Stimulated activated CD8-positive, alpha-beta memory T cell treated with anti-CD3 and anti-CD28 coated beads, Interleukin-4, amount 100 ng/mL, for 1 hour (primary cell): ENCODE measurements at places on chromosomes 6 and 20.

- no peak for DNase-seq
Observed at GRCh38 chr20:48864254-48864653, 36.5 kb upstream of the PREX1 start.

DNA sequence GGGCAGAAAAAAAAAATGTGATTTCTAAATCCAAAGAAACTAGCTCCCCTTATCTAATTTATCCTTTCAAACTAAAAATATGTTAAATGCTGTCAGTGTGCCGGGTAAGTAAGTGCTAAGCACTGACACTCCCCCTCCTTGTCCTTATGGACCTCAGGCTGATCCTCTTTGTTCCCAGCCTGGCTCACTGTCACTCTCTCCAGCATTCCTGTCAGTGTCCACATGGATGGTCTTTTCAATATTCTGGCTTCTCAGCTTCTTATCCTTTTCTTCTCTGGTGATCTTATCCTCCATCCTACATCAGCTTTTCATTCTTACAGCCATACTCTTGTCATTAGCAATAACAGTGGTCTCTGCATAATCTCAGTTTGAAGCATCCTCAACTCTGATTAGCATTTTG is 55.0 kb downstream of the BCKDHB start:
- DNase-seq, result no peak

DNA sequence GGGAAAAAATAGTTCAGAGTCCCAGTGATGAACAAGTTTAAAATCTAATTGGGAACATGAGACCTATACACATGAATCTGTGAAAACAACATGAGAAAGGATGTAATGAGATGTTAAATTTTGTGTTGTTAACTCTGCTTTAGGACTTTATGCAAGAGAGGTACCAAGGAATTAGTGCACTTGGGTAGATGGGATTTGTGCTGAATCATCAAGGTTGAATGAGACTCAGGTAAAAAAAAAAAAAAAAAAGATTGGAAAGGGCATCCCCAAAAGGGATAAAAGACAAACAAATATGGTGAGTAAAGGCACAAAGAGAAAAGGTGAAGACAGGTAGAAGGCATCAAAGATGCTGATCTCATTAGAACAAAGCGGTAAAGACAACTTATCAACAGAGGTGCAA is 644.4 kb downstream of the CBLN4 start:
- no peak for DNase-seq

GRCh38 chr6:148535976-148536375 is 193.3 kb downstream of the SASH1 start:
- DNase-seq, result no peak

DNA sequence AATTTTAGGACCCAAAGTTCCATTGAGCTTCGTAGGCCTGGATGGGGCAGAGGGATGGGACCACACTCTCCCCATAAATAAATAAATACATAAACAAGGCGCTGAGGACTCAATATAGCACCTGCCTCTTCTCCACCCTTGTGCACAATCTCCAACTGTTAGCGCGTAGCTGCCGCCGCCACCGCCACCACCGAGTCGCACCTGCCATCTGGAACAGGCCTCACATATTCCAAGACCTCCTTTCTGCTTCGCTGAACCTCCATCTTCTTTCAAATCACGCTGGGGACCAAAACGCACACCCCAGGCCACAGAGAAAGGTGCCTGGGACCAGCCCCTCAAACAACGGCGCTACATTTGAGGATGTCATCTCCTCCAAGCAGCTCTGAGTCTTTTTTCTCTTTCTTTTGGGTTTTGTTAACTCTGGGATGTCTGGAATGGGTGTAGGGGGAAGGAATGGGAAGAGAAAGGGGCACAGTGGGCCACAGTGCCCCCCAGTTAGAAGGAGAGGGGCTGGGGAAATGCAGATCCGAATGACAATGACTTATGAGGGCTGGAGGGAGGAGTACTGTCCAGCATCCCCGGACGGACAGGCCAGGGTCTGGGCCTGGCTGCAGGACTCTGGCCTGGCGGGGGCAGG is 49.7 kb downstream of the NOL4L start:
- no peak for DNase-seq

DNA sequence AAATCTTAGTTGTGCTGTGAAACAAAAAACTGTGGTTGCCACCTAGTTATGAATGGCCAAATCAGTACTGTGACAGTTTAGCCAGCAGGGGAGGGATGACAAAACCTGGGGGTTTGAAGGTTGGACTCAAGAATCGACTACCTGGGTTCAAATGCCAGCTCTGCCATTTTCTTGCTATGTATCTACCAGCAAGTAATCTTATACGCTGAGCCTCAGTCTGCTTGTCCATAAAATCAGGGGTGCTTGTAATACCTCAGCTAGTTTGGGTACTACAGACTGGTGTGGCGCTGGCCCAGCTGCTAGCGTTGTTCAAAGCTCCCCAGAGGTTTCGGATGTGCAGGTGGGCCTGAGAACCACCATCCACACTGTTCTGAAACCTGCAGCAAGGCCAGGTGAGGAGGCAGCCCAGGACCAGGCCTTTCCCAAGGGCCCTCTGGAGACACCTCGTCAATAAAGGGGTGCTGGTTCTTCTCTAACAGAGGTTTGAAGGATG is 40.4 kb downstream of the TRAM2 start:
- DNase-seq, result no peak

DNA sequence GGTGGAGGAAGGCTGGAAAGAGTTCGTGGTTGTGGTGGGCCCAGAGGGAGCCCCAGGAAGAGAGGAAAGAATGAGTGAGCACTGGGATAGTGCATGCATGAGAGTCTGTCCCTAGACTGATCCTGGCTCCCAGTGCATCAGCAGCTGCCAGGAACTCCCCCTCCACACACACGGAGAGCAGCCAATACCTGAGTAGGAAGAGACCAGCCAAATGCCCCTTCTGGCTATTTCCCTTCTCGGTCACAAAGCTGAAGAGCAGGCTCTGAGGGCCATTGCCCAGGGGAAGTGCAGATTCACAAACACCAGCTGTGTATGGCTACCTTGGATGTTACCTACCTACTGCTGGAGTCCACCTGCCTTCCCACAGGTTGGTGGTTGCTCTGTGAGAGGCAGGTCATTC is 45.1 kb downstream of the GABRR2 start:
- no peak for DNase-seq

- DNase-seq, result no peak
Observed at GRCh38 chr20:859751-860231, 26.3 kb downstream of the FAM110A start.

- no peak for DNase-seq
Observed at GRCh38 chr20:46107061-46107460, 11.1 kb upstream of the CD40 start.

DNA sequence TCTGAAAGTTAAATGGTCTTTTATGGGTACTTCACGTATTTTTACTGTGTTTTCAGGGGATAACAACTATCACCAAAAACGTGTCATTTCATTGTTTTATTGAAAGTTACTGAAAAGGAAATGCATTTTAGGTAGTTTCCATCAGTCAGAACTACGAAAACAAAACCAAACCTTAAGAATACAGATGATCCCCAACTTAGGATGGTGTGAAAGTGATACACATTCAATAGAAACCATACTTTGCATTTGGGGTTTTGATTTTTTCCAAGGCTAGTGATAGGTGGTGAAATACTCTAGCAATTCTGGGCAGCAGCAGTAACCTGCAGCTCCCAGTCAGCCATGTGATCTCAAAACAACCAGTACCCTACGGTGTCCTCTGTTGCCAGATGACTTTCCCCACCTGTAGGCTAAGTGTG is 25.9 kb upstream of the EFHC1 start:
- DNase-seq, result no peak

- DNase-seq, result no peak
Observed at GRCh38 chr6:94323853-94324252, 904.5 kb upstream of the EPHA7 start.

- DNase-seq, result no peak
Observed at GRCh38 chr6:1972962-1973361, 272.4 kb downstream of the GMDS start.

DNA sequence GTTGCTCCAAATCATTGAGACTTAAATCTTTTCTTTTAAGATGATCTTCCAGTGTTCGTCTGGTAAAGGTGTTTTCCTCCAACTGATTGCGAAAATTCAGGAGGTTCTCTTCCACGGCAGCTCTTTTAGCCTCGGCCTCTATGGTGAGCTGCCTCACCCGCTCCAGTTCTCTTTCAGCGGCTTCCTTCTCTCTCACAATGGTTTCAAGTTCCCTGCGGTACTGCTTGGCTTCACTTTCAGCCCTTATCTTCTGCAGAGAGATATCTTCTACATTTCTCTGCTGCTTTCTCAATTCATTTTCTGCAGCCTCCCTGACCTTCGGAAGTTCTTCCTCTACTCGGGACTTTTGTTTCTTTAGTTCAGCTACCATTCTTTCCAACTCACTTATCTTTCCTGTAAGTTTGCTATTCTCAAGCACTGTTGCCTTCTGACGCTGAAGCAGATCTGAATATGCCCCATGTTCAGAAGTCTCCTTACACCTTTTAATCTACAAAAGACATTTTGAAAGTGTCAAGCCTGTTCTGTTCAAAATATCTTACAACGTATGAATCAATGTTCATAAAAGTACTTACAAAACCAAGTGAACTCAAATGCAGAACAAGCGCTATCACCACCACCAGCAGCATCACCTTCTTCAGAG is 22.3 kb downstream of the DST start:
- DNase-seq, result no peak

DNA sequence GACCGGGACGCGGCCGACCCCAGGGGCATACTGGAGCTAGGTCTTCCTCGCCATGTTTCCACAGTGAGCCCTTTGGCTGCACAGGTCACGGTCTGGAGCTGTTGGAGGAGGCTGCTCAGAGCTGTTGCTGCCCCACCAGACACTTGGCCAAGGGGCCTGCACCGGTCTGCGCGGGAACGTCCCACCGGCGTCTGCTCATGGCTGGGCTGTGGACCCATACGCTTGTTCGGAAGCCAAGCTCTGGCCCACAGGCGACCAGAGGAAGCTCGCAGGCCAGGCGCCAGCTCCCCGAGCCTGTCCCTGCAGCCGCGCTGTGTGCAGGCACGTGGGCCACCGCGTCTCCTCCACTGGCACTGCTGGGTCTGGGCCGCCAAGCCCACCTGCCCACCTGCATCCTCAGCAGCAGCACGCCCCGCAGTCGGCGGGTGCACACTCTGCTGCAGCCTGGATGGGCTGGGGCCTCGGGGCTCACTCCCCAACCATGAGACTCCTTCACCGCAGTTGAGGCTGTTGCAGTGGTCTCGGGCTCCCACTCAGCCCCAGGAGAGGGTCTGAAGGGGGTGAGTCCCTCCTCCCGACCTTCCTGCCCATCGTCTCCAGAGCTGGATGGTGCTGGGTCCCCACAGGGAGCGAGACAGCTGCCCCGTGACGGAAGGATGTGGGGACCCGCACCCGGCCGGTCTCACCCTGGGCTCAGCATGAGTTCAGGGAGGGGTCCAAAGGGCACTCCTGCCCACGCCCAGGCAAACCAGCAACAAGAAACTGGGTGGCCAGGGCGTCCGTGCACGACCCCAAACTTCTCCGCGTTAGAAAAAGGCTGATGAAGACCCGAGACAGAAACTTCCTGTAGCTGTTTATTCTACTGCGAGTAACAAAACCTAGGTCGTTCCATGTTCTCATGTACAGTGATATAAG is 15.5 kb upstream of the TCFL5 start:
- DNase-seq, result no peak

- DNase-seq, result no peak
Observed at GRCh38 chr6:25122001-25122400, 157.2 kb upstream of the CARMIL1 start.

- no peak for DNase-seq
Observed at GRCh38 chr6:160344271-160344670, 3.9 kb upstream of the SLC22A3 start.

GRCh38 chr6:6901205-6901719 is 206.5 kb upstream of the RREB1 start:
- no peak for DNase-seq

DNA sequence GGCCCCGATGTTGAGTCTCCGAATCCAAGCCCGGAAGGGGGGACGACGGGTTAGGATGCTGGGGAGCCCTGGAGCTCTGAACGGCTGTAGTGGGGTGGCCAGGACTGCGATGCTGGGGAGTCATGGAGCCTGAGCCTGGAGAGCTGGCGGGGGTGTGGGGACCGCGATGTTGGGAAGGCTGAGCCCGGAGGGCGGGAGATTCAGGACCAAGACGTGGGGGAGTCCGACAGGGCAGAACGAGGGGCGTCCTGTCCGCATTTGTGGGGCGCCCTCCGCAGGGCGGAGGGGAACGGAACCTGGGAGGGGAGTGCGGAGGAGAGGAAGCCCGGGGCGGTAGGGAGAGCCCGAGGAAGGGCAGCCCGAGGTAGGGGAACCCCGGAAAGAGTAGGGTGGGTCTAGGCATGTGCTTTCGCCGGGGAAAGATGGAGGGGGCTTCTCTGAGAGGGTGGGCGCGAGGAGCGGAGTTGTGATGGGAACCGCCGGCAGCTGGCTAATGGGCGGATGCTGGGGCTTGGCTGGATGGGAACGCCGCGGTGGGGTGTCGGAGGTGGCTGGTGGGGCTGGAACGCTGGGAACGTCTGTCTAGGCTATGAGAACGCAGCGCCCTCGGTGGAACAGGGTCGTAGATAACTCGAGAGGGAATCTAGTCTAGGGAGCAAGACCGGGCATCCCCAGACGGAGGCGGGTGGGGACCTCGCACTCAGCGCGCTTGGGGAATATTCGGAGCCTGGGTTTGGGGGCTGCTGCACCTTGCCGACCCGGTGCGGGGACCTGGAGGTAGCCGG is 684 bp downstream of the PAQR8 start:
- no peak for DNase-seq

DNA sequence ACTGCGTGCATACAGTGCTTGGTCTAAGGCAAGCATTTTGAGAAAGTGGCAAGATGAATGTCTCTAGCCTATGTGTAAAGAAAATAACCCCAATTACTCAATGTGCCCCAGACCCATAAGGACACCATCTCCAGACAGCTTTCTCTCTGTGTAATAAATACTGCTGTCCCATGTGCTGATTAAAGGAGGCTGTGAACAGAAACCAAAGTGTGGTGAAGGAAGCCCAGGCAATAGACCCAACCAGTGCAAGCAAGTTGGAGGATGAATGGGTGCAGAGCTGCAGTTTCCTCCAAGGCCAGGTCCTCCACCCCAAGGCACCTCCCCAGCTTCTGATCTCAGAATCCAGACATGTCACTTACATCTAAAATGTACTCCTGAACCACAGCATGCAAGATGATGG is 60.6 kb downstream of the TRAM2 start:
- no peak for DNase-seq

GRCh38 chr6:28337121-28337520 is 1.2 kb upstream of the ZSCAN31 start:
- DNase-seq, result no peak

- no peak for DNase-seq
Observed at GRCh38 chr20:7792150-7792869, 147.9 kb downstream of the HAO1 start.

- no peak for DNase-seq
Observed at GRCh38 chr6:110560239-110561007, 84.0 kb upstream of the SLC22A16 start.

DNA sequence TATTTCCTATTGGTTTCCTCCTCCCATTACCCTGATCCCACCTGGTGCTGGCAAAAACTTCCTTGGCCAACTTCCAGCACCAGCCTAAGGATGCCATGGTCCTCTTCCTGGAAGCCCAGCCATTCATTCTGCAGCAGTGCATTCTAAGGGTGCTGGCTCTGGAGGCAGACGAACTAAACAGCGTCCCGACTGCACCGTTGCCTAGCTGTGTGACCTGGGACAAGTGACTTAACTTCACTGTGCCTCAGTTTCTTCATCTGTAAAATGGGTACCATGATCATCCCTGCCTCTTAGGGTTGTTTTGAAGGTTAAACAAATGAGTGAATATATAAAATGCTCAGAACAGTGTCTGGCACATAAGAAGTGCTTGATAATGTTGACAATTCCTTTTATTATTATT is 120.9 kb upstream of the ZNF217 start:
- no peak for DNase-seq
